ENCODE measurements at places on chromosomes 5 and 9.

- DNase-seq: no peak
Measured at GRCh38 chr5:134111741-134112647, 2.5 kb upstream of the TCF7 start.

DNA sequence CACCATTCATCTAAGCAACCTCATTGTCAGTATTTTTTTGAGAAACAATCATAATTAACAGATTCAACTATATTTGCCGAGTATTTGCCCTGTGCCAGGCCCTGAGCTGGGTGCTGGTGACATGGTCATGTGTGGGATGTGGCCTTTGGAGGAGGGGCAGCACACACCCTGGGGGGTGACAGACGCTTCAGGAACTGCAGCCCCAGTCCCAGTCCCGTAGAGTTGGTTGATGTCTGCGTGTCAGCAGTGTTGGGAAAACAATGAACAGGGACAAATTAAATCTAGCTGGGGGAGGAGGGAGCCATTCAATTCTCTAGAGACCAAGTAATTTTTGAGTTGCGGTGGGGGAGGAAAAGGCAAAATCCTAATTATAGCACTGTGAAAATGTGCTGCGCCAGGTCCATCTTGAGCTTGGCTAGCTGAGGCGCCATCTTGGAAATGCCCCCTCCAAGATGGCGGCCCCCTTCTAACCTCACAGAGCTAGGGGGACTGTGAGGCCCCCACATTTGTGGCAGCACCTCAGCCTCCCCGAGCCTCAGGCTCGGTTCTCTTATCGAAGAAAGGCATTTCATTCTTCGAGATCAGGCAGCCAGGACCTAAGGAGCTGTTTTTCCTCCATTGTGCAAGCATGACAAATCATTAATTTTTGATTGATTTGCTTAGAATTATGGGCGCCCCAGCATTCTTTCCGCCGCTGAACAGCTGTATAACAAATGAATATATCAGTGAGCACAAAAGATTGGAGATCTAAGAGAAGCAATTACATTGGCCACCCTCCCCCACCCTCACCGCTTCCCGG is 87.8 kb downstream of the ZNF618 start:
- DNase-seq: no peak

GRCh38 chr5:30040488-30041118 is 1152.9 kb upstream of the CDH6 start:
- peak; percentile 9 for DNase-seq

GRCh38 chr5:133032852-133033742 is 6.7 kb upstream of the ZCCHC10 start:
- peak; percentile 74 for DNase-seq

DNA sequence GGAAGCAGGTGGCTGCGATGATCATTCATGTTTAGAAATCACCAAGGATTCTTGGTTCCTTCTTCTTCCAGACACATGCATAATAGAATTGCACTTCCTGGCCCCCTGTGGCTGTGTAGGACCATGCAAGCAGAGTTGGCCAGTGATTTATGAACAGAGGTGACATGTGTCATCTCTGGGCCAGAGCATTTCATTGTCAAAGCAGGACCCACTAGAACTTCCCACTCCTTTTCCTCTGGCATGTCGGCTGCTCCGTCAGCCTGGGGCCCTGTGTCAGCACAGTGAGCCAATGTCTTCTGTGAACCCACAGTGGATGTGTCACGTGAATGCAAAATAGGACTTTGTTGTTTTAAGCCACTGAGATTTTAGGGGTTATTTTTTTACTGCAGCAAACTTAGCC is 59.2 kb downstream of the HSD17B3 start:
- DNase-seq: no peak

DNA sequence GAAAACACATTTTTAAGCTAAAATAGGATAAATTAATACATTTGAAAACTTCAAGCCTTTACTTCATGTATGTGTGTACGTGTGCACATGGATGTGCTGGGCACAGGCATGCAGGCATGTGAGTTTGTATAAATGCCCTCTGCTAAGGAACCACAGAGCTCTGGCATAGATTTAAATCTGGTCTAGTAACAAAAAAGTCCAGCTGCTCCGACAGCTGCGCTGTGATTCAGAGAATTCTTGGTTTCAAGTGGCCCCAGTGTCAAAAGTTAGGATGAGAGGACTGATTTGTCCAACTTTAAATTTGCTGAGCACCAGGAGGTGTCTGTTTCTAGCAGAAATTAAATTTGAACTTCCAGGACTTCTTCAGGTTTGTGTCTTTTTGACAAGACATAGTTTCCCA is 203.7 kb upstream of the TUT7 start:
- DNase-seq: no peak

- no peak for DNase-seq
Measured at GRCh38 chr9:100933656-100934055, 94.9 kb upstream of the PLPPR1 start.

All from COLO829 (cell line).